ENCODE measurements at places on chromosomes 3 and 15.

DNA sequence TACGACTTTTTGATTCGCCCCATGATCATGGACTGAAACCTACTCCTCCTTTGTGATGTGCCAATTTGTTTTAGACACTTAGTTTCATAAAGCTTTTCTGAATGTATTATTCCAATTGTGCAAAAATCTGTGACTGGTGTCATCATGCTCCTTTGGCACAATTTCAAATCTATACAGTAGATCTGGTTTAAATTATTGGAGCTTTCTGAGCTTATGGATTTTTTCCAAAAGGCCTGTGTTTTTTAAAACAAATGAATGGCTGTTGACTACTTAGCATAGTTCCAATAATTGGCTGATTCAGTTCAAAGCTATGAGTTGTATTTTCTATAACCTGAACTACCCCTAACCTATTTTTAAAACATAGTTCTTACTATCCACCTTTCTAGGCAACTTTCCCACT is 282.7 kb downstream of the CNTN3 start:
- no peak for DNase-seq

GRCh38 chr15:90872486-90873184 is 4.2 kb downstream of the FURIN start:
- no peak for DNase-seq

DNA sequence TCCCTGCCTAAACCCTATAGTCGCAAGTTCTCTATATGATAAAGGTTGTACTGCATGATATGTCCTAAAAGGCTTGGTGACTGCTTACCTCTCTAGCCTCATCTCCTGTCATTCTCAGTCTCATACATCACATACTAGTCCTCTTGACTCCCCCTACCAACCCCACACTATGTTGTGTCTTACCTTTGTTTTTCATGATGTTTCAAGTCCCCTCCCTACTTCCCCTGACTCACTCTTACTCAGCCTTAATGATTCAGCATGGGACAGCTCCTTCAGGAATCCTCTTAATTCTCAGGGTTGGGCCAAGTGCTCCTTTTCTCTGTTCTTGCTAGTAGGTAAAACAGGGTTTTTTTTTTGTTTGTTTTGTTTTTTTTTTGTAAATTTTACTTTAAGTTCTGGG is 49.6 kb downstream of the SLMAP start:
- no peak for DNase-seq

GRCh38 chr3:111534701-111535100 is 7.3 kb upstream of the CD96 start:
- no peak for DNase-seq

DNA sequence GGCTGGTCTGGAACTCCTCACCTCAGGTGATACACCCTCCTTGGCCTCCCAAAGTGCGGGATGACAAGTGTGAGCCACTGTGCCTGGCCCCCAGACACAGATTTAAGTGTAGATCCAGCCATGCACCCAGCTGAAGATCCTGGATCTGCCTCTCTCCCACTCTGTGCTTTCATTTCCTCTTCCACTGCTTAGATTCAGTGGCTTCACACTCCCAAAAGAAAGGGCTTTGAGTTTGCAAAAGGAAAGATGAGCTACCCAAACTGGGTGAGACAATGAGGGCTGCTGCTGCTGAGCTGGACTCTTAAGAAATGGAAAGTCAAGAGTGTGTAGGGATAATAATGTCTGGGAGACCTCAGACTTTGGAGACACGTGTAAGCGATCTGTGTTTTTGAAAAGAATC is 45.5 kb downstream of the ISG20 start:
- DNase-seq = no peak

GRCh38 chr3:121724130-121724529 is 25.4 kb downstream of the GOLGB1 start:
- no peak for DNase-seq

GRCh38 chr15:37218351-37218916 is 118.1 kb upstream of the MEIS2 start:
- DNase-seq = no peak

GRCh38 chr3:99394831-99395778 is 243.3 kb upstream of the COL8A1 start:
- no peak for DNase-seq

- no peak for DNase-seq
Observed at GRCh38 chr15:87263871-87264270, 992.7 kb downstream of the NTRK3 start.

DNA sequence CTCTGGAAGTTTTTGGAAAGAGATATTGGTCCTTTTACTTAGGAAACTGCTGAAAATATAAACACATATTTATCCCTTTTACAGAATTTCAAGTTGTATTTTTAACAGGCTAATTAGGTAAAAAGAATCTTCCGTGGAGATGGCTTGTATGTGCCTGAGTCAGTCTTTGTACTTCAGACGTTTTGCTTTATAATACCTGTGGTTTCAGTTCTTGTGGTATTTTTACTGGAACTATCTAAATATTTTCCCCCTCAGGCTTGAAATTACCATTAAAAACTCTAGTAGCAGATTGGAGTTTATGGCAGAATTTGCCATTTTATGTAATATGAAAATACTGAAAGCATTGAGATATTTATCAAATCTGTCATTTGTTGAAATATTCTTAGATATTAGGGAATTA is 151.6 kb upstream of the CGNL1 start:
- no peak for DNase-seq

DNA sequence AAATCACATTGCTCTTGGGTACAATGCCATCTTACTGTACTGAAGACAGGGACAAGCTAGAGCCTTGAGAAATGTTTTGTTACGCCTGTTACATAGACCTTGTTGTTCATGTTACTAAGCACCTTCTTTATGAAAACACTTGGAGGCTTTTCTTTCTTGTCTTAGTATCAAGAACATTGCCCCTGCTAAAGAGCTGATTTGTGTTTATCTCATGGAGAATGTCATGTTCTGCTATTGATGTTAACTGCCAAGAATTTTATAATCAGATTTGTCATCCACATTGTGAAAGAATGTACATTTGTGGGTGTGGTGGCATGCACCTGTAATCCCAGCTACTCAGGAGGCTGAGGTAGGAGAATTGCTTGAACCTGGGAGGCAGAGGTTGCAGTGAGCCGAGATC is 431.3 kb upstream of the MDFIC2 start:
- no peak for DNase-seq

GRCh38 chr3:182241766-182242488 is 530.2 kb downstream of the SOX2 start:
- DNase-seq = no peak

- DNase-seq = no peak
Observed at GRCh38 chr3:149975919-149976318, 5.2 kb upstream of the PFN2 start.

GRCh38 chr3:133096900-133097613 is 58.9 kb downstream of the TMEM108 start:
- DNase-seq = no peak

DNA sequence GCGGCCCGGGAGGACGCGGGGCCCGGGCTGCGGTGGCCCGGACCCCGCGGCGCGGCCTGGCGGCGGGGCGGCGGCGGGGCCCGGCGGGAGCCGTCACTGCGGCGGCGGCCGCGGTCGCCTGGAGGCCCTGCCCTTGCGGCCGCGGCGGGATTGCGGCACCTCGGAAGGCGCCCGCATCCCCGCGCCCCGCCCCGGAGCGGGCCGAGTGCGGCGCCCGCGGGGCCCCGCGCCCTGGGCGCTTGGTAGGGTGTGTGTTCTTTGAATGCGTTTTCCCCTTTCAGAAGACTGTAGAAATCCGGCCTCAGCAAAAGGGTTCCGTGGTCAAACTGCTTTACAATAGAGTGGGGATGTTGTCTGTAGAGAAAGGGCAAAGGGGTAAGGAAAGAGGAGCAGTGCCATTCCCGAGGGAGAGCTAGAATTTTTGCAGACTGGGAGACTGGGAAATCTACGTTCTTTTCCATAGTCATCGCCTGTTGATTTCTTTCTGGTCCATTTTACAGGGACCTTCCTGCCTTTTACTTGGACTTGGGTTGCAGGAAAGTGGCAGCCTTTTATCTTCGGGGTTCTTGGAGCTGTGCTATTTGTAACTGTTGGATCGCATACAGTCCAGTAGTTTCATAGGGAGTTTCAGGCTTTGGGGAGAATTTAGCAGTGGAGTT is 630 bp downstream of the SNRK start:
- no peak for DNase-seq

GRCh38 chr3:155766206-155766605 is 21.3 kb upstream of the PLCH1 start:
- DNase-seq = no peak

GRCh38 chr3:40172560-40172959 is 136.9 kb upstream of the EIF1B start:
- DNase-seq = no peak

- no peak for DNase-seq
Observed at GRCh38 chr3:171494457-171495109, 34.4 kb upstream of the TNIK start.

- DNase-seq = no peak
Observed at GRCh38 chr3:159258934-159259333, 457.1 kb downstream of the MFSD1 start.

DNA sequence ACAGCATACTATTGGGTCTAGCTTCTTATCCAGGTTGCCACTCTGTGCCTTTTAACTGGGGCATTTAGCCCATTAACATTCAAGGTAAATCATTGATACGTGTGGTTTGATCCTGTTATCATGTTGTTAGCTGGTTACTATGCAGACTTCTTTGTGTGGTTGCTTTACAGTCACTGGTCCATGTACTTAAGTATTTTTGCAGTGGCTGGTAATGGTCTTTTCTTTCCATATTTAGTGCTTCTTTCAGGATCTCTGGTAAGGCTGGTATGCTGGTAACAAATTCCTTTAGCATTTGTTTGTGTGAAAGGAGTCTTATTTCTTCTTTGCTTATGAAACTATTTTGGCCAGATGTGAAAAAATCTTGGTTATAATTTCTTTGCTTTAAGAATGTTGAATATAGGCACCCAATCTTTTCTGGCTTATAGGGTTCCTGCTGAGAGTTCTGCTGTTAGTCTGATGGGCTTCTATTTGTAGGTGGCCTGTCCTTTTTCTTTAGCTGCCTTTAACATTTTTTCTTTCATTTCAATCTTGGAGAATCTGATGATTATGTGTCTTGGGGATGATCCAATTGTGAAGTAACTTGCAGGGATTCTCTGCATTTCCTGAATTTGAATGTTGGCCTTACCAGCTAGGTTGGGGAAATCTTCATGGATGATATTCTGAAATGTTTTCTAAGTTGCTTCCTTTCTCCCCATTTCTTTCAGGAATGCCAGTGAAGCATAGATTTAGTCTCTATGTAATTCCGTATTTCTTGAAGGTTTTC is 39.3 kb downstream of the CCR1 start:
- no peak for DNase-seq

- DNase-seq = no peak
Observed at GRCh38 chr3:55486101-55486856, 827 bp downstream of the WNT5A start.

DNA sequence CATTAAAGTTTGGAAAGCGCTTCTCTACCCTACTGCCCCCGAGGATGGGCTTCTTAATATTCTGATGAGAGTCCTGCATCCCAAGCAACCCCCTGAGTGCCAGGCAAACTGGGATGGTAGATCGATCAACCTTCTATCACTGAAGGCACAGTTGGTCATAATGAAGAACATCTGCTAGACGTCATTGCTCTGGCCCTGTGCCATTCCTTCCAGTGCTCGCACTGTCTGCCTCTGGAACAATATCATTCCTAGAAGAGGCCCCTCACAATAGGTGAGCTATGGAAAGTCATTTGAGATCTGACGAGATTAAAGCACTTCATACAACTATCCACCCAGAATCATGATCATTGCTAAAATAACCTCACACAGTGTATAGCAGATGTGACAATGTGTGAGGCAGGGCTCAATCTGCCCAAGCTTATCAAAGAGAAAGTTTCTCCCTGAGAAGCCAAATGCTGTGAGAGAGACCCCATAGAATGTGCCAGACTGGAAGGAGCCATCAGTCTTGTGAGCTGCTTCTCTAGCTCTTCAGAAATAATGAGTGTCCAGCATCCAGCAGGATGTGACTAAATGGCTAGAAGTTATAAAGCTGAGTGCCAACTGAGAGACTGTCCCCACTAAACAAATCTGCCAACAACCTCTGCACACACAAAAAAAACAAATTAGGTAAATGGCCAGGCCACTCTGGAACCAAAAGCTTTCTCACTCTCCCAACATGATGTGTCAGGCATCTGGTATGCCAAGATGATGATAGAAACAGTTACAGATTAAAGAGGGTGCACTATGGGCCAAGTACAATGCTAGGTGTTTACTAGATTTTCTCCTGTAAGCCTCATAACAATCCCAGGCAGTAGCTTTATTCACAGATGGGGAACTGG is 165.5 kb downstream of the NECTIN3 start:
- DNase-seq = no peak

GRCh38 chr3:52299247-52299878 is 11.7 kb downstream of the GLYCTK start:
- DNase-seq = no peak

GRCh38 chr15:34821831-34822230 is 26.5 kb upstream of the ACTC1 start:
- DNase-seq = no peak

- no peak for DNase-seq
Observed at GRCh38 chr3:94011233-94011711, 17.1 kb downstream of the STX19 start.

GRCh38 chr3:179454887-179455286 is 3.6 kb upstream of the GNB4 start:
- DNase-seq = no peak

- no peak for DNase-seq
Observed at GRCh38 chr3:103516950-103517349, 1082.1 kb downstream of the ZPLD1 start.

DNA sequence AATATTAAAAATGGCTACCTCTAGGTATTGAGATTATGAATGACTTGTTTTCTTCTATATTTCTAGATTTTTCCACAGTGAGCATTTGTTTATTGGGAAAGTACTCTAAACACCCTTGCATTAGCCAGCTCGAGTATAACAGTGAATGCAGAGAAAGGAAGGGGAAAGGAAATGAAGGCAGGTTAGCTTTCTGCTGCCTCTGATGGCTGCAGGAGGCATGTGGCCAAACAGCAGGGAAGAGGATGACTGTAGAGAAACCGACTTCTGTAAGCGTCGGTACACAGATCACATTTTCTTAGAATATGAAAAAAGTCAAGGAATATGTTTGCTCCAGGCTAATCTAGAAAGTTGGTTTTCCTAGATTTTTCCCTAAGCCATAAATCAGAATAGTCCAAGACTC is 19.8 kb downstream of the GNB5 start:
- DNase-seq = no peak

- DNase-seq = no peak
Observed at GRCh38 chr3:105253225-105253624, 113.5 kb upstream of the ALCAM start.

DNA sequence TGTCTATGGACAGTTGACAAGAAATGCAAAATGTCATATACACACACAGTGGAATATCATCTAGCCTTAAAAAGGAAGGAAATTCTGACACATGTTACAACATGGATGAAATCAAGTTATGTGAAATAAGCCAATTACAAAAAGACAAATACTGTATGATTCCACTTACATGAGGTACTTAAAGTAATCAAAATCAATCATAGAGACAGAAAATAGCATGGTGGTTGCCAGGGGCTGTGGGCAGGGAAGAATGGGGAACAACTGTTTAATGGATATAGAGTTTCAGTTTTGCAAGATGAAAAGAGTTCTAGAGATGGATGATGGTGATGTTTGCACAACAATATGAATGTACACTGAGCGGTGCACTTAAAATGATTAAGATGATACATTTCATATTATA is 613.8 kb upstream of the ZNF385D start:
- DNase-seq = no peak

GRCh38 chr3:98290916-98291315 is 8.6 kb downstream of the OR5H2 start:
- no peak for DNase-seq

GRCh38 chr3:64595253-64595694 is 92.5 kb downstream of the ADAMTS9 start:
- no peak for DNase-seq

GRCh38 chr3:125622381-125622791 is 27.1 kb upstream of the OSBPL11 start:
- DNase-seq = no peak
